ENCODE measurements at places on chromosomes 4 and X. TPM values are rescaled to one million over a fixed set of nuclear protein-coding genes. Genes with fewer than 3 reads are reported as not detected.

GRCh38 chrX:16993791-16994318 lies 47.4 kb downstream of the REPS2 start:
- no peak for DNase-seq

DNA sequence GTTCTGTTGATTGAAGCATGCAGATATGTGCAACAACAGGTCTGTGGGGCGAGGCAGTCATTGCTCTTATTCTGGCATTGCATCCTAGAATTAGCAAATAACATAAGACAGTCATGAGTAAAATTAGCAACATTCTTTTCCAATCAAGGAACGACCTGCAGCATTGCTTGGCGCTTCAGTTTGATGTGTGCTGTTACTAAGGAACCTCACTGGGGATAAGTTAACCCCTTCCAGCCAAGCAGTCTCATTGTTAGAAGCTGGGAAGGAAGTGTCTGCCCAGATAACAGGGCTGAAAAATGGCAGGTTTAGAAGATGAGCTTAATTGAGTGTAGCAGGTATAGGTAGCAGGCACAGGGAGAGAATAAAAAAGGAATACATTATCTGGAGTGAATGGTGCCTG lies 55.4 kb downstream of the RBM46 start:
- DNase-seq = no peak

DNA sequence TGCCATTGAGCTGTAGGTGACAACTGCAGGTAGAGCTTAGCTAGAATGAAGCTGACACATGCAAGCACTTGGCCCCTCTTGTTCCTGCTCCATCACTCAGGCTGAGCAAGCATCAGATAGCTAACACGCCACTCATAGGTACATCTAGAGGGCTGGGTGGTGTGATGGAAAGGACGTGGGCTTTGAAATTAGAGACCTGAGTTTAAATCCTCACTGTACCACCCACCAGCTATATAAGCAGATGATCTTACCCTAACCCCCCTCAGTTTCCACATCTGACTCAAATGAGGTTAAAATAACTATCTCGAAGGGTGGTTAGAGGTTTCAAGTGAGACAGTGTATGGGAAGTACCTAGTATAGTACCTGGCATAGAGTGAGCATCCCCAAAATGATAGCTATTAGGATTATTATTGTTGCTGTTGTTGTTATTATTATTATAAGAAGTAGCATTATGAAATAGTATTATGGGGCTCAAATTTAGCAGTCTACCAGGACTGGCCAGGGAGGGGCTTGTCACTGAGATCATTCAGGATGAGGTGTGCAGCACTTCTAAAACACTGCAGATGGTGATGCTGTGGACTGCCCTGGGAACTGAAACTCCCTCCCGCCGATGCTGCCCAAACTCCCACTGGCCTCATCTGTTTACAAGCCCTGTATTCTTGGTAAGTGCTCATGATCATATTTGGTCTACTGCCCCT lies 59.0 kb downstream of the REELD1 start:
- DNase-seq = no peak

DNA sequence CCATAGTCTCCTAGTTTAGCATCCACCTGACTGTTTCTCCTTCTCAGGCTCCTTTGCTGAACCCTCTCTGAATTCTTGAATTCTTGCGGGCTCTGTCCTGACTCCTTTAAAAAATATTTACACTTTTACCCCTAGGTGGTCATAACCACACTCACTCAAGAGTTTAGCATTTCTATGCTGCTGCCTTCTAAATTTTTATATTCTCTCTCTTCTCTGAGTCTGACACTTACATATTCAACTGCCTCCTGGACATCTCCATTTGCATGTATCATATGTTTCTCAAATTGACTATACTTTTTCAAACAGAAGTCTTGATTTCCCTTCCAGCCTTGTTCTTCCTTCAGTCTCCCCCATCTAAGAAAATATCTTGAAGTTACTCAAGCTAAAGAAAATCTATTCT lies 31.6 kb downstream of the ARL9 start:
- DNase-seq = no peak

- no peak for DNase-seq
These were observed 62.5 kb downstream of the CHRDL1 start for GRCh38 chrX:110733166-110733565.

DNA sequence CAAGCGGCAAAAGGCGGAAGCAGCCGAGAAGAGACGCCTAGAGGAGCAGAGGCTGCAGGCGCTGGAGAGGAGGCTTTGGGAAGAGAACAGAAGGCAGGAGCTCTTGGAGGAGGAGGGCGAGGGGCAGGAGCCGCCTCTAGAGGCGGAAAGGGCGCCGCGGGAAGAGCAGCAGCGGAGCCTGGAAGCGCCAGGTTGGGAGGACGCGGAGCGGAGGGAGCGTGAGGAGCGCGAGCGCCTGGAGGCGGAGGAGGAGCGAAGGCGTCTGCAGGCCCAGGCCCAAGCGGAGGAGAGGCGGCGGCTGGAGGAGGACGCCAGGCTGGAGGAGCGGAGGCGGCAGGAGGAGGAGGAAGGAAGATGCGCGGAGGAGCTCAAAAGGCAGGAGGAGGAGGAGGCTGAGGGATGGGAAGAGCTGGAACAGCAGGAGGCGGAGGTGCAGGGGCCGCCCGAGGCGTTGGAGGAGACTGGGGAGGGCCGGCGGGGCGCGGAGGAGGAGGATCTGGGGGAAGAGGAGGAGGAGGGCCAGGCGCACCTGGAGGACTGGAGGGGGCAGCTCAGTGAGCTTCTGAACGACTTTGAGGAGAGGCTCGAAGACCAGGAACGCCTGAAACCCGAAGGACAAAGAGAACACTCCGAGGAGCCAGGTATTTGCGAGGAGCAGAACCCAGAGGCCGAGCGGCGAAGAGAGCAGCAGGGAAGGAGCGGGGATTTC lies 72.9 kb downstream of the AASDH start:
- DNase-seq = no peak

- no peak for DNase-seq
These were observed 52.0 kb upstream of the RGN start for GRCh38 chrX:47026198-47026597.

GRCh38 chr4:114986133-114986532 lies 127.3 kb downstream of the NDST4 start:
- no peak for DNase-seq

DNA sequence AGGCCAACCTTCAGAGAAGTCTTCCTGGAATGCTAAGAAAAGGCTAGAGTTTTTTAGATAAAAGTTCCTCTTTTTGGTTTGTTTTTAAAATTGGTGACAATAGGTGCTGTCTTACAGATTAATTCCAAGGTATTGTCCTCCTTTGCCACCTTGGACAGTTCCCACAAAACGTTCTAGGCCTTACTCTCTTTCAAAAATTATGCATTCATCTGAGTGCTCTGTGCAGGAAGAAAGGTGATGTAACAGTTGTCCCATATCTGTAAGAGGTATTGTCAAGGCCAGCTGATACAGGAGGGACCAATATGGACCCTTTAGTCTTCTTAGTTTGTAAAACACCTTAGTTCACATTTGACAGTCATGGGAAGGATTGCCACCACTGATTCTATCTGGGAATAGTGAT lies 15.9 kb upstream of the CXCL5 start:
- no peak for DNase-seq

DNA sequence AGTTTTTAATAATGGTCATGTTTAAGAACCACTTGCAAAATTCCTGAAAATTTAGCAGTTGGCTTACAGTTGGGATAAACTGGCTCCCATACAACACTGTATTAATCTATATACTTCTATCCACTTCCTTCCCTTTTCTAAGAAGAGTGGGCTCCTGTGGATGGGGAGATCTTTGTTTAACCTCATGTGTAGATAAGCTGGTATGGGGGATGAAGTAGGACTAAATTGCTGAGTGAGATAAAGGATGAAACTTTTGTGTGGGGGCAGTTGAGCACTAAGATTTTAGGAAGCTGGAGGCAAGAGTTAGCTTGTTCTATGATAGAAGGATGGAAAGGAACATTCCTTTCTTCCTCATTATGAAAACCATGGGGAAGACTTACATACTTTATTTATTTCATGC lies 54.6 kb upstream of the ATP8A1 start:
- DNase-seq = no peak

GRCh38 chrX:106731590-106731989 lies 5.1 kb downstream of the RNF128 start:
- no peak for DNase-seq

DNA sequence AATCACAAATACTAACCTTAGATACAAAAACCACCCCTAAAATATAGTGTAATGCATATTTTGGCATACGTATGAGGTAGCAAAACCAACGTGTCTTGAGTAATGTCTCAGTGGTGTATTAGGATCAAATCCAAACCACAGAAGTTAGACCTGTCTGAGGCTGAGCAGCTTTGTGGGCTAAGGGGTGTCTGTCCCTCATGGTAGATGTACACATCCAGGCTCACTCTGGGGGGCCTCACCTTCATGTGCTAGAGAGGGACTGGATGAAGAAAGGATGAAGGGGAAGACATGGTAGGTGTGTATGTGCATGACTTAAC lies 188.0 kb upstream of the TBC1D9 start:
- no peak for DNase-seq

DNA sequence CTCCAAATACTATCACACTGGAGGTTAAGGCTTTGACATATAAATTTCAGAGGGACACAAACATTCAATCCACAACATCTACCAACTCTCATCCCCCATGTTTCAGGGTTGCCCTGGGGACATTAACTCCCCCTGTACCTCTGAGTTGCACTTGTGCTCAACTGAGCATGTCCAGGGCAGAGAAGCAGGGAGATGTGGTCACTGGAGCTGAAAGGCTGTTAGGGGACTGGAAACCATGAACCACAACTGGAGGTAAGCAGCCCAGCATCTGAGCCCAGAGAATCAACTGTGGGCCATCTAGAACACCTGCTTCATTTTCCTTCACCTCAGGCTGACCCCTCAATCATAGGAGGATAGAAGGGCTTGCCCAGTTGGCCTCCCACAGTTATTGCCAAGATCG lies 641.1 kb downstream of the MID1IP1 start:
- DNase-seq = no peak

GRCh38 chr4:161273607-161274006 lies 890.2 kb downstream of the FSTL5 start:
- no peak for DNase-seq

DNA sequence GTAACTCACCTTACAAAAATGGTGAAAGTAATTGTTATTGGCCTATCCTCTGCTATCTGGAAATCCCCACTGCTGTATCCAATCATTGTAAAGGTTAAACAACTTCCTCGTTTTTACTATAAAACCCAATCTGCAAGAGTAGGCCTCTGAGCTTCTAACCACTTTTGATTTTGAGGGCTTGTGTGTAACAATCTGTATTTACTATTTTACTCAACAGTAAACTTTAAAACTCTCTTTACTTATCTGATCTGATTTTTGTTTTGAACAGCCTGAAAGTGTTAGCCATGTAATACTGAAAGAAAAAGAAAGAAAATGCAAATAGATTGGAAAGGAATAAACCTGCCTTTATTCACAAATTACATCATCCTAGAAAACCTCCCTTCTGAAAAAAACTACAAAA lies 63.1 kb downstream of the SLC10A7 start:
- DNase-seq = no peak

DNA sequence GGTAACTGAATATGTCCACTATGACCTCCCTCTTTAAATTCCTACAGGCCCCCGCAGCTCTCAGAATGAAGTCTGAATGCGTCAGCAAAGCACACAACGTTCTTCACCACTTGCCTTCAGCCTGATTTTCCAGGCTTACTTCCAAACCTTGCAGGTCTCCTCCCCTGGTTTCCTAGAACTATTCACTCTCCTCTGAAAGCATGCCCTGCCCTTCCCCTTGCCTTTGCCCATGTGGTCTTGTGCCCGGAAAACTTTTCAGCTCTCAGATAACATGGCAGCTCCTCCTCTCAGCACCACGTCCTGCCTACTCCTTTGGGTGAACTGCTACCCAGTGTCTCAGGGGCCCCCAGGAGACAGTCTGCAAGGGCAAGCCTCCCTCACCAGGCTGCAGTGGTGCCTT lies 268.5 kb upstream of the LDB2 start:
- DNase-seq = peak; percentile 50

DNA sequence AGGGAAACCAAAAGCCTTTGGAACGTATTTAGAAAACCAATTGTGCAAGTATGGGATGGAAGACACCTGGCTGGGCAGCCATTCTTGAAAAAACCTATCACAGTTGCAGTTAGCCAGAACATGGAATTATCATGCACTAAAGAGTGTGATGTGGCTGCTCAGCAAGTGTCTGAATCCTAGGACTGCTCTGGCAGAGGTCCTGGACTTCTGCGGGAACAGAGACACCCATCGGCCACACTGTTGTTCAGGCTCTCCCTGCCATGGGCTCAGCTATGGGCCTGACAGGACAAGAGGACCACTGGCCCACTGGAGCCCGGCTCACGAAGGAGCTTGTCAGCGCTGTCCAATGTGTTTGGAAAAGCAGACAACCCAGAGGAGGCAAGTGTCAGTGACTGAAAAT lies 115.7 kb upstream of the GPC4 start:
- no peak for DNase-seq

GRCh38 chr4:7635445-7636239 lies 200.9 kb upstream of the PSAPL1 start:
- DNase-seq = peak; percentile 36

DNA sequence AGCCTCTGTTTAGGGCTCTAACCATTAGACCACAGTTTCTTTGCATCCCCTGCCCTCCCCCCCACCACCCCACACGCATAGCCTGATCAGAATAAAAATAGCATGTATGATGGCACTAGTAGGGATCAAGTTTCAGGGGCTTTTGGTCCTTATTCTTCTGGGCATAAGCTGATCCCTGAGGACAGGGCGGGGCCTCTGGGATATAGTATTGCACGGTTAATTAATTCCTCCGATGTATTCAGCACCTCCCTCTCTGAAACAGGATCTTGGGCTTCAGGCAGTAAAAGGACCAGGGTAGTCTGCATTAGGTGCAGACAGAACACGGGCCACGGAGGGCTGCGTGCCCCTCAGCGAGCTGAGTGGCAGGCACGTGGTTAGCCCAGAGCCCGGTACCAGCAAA lies 57.1 kb downstream of the ELF4 start:
- DNase-seq = no peak

DNA sequence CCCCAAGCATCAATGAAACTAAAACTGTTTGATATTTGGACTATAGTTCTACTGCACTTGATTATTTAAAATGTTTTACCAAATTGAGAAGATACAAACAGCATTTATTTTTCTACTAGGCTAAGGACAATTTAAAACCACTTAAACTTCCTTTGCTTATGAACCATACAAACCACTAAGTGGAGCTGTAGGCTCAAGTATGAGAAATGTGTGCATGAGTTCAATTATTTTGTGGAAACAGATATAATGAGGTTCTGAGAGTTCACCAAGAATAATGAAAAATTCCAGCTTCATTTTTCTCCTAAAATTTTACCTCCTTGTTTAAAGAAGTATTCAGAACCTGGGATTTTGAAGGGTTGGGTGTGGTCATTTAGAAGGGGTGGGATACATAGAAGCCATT lies 63.1 kb downstream of the SERPINA7 start:
- DNase-seq = no peak

DNA sequence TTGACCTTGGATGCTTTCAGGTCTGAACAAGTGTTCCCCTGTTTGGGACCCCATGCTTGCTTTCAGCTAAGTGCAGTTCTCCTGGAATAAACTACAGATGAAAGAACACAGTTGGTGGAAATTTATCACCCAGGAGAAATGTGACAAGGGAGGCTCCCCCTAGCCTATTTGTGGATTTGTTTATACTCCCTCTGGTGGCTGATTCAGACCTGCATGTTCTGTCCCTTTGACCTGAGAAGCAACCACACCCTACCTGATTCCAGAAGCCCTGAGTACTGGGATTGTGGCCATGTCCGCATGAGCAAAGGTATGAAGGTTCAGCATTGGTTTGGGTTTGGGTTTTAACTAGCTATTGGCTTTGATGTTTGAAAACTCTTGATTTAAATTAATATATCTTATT lies 440.9 kb downstream of the MID1IP1 start:
- DNase-seq = no peak

Gene LIMCH1
- total RNA-seq = 177 TPM

Gene TLR2
- total RNA-seq = 55.7 TPM

Gene FGFBP2
- total RNA-seq = 0.84 TPM

Gene EGF
- total RNA-seq = 0.29 TPM

Gene KDR
- total RNA-seq = 42.1 TPM
